ENCODE measurements at places on chromosomes 16 and 17.

DNA sequence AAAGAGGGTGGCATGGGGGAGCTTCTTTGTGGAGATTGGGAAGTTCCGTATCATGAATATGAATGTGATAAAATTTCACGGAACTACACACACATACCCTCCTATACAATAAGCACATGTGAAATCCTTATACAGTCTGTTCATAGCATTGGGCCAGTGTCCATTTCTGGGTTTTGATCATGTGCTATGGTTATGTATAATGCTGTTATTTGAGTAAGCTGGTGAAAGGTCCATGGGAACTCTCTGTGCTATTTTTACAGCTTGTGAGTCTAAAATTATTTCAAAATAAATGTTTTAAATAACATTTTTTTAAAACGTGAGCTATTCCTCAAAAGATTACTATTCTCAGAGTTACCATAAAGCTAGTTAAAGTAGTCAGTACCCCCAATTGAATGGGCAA, 205.2 kb upstream of the CACNG5 start:
- DNase-seq, result no peak

DNA sequence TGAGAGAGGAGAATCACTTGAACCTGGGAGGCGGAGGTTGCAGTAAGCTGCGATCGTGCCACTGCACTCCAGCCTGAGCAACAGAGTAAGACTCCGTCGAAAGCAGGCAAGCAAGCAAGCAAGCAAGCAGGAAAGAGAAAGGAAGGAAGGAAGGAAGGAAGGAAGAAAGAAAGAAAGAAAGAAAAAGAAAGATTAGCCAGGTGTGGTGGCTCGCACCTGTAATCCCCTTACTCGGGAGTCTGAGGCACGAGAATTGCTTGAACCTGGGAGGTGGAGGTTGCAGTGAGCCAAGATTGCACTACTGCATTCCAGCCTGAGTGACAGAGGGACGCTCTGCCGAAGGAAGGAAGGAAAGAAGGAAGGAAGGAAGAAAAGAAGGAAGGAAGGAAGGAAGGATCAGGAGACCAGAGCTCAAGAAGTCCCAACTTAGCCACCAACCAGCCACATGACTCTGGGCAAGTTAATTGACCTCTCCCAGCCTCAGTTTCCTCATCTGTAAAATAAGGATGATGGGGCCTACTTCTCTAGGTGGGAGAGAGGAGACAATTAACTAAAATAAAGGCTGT, 6.5 kb downstream of the GFAP start:
- DNase-seq, result no peak

- DNase-seq, result no peak
Measured at GRCh38 chr17:39660397-39661385, 4.5 kb upstream of the TCAP start.

GRCh38 chr16:12147681-12148080, 171.1 kb downstream of the SNX29 start:
- DNase-seq, result no peak

GRCh38 chr17:28997806-28998205, 8.0 kb downstream of the SEZ6 start:
- DNase-seq, result no peak

All from activated gamma-delta T cell treated with Interleukin-2 at 50 U/mL for 16 hours (primary cell).